Tibial nerve (tissue), 4 donors: ENCODE measurements at places on chromosomes 3 and 15. TPM values are rescaled to one million over a fixed set of nuclear protein-coding genes. Genes with fewer than 3 reads are reported as not detected.
A peak's percentile ranks its signal among the peaks of the same experiment; 100 is the strongest.

- DNase-seq = no peak
Measured at GRCh38 chr3:72102112-72102616, 317.2 kb upstream of the PROK2 start.

- DNase-seq = no peak
Measured at GRCh38 chr15:68552773-68553172, 26.0 kb upstream of the CORO2B start.

DNA sequence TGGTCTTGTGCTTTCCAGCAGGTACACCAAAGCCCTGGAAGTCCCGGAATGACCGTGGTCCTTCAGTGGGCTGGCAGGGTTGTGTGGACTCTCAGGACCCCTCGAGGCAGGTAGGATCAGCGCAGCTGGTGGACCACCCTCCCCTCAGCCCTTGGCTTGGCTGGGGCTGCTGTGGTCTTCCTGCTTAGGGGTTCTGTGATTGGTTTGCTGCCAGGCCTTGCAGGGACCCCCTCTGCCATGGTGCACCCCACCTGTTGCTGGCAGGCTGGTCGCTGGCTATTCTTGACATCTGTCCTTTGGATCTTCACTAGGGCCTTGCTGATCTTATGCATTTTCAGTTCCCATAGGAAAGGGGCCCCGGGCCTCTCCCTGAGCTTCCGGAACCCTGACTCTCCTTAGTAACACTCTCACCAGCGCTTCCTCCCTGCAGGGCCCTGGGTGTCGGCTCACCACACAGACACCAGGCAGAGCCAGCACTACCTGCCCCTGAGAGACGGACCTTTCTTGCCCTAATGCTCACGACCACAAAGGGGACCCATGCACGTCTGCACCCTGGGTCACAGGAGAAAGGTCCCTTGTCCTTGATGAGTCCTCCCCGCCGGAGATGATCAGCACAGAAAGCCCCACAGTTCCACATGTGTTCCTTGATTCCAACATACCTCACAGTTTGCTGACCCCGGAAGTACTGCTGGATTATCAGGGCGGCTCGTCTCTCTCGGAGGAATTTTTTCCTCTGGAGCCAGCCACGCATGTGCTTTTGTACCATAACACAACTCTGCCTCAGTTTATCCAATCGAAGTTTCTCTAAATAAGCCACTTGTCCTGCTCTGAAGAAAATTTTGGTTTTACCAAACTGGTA, 51.7 kb downstream of the MYO5C start:
- DNase-seq = no peak

DNA sequence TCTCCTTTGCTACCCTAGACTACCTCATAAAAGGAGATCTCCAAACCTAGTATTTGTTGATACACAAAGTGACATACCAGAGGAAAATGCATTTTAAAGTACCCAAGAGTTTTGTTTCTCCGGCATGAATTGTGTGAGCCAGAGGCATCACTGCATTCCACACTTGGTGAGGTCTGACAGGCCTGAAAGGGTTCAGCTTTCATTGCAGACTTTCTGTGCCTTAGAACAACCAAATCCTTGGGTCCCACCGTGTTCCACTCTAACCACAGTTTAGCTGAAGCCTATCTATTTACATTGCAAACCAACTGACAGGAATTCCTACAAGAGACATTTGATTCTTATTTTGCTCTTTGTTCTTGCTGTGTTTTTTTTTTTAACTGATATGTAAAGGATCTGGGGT, 21.0 kb upstream of the EID1 start:
- no peak for DNase-seq

DNA sequence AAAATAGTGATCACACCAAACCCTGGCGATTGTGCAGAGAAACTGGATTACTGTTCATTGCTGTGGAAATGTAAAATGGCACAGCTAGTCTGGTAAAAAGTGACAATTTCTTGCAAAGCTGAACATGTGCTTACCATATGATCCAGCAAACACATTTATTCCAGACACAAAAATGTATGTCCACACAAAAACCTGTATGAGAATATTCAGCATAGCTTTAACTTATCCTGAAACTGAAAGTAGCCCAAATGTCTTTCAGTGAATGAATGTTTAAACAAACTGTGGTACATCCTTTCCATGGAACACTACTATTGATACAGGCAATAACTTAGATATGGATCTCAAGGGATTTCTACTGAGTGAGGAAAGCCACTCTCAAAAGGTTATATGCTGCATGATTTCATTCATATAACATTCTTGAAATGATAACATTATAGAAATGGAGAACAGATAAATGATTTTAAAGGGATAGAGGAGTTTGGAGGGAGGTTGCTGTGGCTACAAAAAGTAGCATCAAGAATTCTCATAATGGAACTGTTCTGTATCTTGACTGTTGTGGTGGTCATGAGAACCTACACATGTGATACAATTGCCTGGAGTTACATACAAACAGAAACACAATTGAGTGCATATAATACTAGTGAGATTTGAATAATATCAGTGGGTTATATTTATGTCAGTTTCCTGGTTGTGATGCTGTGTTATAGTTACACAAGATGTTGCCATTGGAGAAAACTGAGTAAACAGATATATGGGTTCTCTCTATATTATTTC, 70.7 kb upstream of the DPH6 start:
- DNase-seq = no peak

DNA sequence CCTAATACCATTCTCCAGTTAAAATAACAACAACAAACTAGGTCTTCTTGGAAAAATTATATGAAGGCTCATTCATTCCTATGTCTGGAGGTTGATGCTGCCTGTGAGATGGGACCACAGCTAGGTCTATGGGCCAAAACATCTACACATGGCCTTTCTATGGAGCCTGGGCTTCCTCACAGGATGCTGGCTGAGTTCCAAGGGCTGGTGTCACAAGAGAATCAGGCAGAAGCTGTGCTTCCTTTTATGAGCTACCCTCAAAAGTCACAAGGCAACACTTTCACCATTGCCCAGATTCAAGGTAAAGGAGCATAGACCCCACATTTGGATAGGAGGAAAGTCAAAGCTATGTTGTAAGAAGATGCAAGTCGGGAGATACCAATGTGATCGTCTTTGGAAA, 4.6 kb upstream of the RTP2 start:
- no peak for DNase-seq

GRCh38 chr3:24145481-24145880, 200.4 kb downstream of the NR1D2 start:
- no peak for DNase-seq

GRCh38 chr3:108387063-108387462, 90.7 kb downstream of the HHLA2 start:
- DNase-seq = no peak

DNA sequence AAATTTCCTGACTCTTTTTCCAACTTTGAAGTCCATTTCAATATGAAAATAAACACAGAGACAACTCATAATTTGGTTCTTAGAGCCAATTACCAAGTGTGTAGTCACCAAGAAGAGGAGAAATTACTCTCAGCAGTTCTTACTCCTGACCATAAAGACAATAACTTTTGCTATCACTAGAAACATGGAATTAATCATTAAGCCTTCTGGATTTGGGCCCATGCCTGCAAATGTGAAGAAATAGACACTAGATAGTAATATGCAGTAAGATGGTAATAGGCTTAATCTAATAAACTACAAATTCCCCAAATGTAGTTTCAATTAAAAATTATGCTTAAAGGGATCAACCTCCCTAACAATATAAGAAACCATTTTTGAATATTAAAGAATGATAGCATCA, 185.1 kb upstream of the AGTR1 start:
- no peak for DNase-seq

- no peak for DNase-seq
Measured at GRCh38 chr3:183142199-183142598, 20.3 kb downstream of the LAMP3 start.

DNA sequence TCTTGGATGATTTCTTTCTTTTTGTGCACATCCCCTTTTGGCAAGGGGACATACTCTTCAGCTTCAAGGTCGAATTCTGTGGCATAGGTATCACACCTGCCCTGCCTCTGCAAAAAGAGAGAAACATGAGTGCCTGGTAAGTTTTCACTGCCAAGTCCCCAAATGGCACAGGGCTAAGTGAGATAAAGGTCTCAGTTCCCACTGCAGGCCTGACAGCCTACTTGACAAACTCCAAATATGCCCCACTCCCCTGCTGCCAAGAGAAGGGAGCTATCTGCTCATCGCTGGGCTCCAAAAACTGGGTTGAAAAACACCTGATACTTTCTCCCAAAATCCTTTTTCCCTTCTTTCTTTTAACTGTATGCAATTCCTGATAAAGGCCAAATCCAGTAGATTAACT, 23.0 kb downstream of the RUVBL1 start:
- no peak for DNase-seq

DNA sequence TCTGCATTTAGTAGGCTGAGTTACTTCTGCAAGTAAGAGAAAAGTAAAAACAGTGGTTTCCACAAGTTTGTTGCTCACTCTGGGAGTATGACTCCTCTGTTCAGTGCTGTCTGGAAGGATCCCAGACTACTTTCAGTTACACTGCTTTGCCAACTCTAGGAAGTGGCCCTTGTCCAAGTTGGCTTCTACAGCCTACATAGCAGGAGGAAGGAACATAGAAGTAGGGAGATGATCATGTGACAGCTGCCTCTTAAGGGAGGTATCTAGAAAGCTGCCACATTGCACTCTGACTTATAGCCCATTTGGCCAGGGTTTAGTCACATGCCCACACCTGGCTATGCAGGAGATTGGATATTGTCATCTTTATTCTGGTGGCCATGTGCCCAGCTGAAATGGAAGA, 298.1 kb downstream of the NSUN3 start:
- peak; percentile 26 for DNase-seq

- no peak for DNase-seq
Measured at GRCh38 chr3:151859233-151859673, 14.2 kb upstream of the SUCNR1 start.

- DNase-seq = no peak
Measured at GRCh38 chr15:58228718-58229117, 90.5 kb downstream of the AQP9 start.

- no peak for DNase-seq
Measured at GRCh38 chr3:67654844-67655177, 399 bp upstream of the SUCLG2 start.

DNA sequence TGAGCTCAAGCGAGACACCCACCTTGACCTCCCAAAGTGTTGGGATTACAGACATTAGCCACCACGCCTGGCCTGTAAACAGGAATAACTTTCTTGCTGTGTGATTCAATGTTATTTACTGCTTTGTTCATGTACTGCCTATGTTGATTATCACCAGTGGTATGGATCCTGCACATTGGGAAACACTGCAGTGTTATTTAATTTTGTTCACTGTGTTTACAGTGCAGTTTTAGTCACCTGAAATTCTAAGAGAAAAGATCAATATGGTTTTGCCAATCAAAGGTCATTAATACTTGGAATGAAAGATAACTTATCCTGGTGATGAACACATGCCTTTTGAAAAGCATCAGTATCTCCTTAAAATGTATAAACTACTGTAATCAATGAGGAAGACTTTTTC, 8.6 kb upstream of the GABPB1 start:
- DNase-seq = no peak

GRCh38 chr3:23390446-23390845, 187.3 kb downstream of the UBE2E2 start:
- DNase-seq = no peak

- DNase-seq = no peak
Measured at GRCh38 chr3:65963787-65964677, 74.7 kb downstream of the MAGI1 start.

GRCh38 chr3:181329024-181329423, 339.5 kb upstream of the DNAJC19 start:
- DNase-seq = no peak

DNA sequence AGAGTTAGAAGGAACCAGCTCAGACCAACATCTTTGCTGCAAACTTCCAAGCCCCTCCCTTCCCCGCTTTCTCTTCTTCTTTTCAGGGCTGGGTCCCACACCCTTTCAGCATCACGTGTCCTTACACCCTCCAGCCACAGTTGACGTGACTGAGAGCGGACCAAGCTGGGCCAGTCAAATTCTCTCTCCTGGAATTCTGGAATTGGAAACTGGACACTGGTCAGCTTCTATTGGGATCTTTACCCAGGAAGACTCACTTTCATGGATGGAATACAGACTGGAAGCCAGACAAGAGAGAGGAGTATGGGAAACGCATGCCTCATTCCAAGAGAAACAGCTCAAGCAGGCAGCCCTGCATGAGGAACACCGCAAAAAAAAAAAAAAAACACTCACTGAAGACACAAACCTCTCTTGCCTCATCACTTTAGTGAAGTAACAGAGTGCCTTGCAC, 12.4 kb upstream of the TPM1 start:
- DNase-seq = peak; percentile 66

- no peak for DNase-seq
Measured at GRCh38 chr3:112360561-112360960, 27.6 kb downstream of the CD200 start.

- DNase-seq = no peak
Measured at GRCh38 chr15:66939451-66940023, 125.9 kb upstream of the SMAD3 start.

DNA sequence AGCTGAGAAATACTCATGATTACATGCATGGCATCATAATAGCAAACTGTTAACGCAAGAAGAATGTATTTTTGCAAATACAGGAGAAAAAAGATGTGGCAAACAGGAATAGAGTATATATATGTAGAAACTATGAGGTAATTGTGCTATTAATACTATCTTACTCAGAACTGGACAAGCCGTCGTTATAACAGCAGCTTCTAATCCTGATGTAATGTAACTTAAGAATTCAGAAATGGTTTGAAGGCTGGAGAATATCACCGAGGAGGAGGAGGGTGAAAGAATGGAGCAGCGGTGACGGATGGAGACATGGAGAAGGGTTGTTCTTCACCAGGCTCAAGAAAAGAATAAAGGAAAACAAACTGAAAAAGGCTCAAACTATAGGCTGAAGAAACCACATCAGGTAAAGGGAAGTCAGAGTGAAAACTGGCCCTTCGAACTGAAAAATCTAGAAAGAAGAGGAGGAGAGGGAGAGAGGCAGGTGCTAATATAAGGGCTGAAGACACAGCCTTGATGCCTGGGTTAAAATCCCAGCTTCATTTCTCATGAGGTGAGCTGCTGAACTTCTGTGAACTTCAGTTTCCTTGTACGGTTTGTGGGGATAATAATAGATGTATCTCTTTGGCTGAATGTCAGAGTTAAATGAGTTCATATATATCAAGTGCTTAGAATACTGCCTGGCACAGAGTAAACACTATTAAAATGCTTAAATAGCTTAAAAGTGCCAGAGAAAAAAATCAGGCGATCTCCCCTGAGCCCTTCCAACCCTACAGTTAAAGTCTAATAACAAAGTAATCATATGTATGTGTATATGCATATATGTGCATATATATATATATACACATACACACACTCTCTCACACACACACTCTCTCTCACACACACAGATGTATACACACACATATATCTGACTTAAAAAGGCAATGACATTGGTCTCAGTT, 43.9 kb downstream of the GOLIM4 start:
- no peak for DNase-seq

The GOLGA6L4 gene
- 2.8 TPM for total RNA-seq

The MEGF11 gene
- total RNA-seq = 0.87 TPM

The SLC51A gene
- total RNA-seq = not detected

The WDR72 gene
- total RNA-seq = not detected

The FBXL2 gene
- total RNA-seq = 14.7 TPM

The UBXN7 gene
- 21.6 TPM for total RNA-seq

The CHRNB4 gene
- total RNA-seq = not detected

The GOLGA6A gene
- not detected for total RNA-seq

The SHC4 gene
- 47.3 TPM for total RNA-seq

The SH3BP5 gene
- 108 TPM for total RNA-seq

The EPM2AIP1 gene
- total RNA-seq = 13.9 TPM
